Activated T-cell treated with anti-CD3 and anti-CD28 coated beads for 1 hour (primary cell): ENCODE measurements at places on chromosomes 5 and 9.

- no peak for DNase-seq
These were observed 71.4 kb downstream of the SERINC5 start for GRCh38 chr5:80184235-80185023.

DNA sequence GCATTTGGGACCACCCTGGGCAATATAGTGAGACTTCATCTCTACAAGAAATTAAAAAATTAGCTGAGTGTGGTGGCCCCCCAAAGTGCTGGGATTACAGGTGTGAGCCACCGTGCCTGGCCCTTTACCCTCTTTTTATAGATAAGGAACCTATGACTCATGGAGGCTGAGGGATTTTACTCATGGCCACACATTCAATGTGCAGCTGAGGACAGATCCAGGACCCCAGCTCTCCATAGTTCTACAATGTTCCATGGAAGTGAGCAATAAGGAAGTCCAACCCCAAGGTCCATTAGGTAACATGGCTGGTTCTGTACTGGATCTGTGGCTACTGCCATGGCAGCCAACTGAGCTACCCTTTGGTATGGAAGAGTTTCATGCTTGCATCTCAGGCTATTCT is 25.3 kb upstream of the PDZD2 start:
- DNase-seq = no peak

DNA sequence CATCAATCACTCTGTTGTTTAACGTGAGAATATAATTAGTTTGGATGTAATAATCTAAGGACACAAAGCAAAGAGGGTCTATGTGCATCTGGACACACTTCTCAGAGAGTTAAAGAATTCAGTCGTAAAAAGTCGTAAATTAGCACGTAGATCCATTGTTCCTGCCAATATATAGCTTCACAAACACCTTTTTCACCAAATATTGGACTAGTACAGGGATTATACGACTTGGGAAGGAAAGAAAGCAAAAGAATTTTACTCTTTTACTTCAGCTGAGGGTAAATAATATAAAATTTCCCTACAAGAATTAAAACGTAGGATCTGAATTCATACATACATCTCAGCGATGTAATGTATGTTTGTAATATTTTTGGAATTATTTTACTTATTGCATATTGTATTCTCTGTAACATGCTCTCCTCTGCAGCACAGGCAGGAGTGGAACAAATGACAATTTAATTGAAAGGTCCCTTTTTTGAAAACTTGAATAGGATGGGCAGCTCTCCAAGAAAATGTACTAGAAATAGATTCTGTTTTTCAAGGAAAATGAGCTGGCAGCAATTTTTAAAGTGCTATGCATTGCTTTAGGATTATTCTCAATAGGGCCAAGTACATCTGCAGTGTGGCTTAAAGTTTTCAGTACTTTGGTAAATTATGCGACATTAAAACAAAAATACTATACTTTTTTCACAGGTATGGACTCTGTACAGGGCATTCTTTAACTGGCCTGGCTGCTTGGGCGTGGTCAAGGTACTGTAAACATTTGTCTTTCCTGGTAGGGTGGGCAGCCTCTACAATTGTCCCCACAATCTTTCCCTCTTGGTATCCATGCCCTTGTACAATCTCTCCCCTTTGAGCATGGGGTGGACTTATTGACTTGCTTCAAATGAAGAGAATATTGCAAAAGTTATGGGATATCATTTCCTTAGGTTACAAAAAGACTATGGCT is 39.7 kb upstream of the HSD17B4 start:
- DNase-seq = no peak

GRCh38 chr9:135215571-135216161 is 128.2 kb downstream of the OLFM1 start:
- no peak for DNase-seq

DNA sequence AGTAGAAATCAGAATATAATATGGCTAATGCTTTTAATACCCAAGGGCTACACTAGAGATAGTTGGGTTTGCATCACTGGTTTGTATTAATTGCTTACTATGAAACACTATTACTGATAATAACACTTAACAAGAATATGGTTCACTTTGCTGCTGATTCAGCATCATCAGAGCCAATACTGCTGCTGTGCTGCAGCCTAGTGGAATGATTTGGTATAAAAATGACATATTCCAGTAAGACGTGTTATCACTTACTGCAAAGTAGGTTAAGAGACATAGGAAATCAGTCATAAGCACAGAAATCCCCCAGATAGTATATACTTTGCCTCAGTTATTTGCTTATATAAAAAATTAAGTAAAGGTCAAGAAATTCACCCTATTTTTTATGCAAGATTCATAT is 2.8 kb downstream of the CDH10 start:
- no peak for DNase-seq

DNA sequence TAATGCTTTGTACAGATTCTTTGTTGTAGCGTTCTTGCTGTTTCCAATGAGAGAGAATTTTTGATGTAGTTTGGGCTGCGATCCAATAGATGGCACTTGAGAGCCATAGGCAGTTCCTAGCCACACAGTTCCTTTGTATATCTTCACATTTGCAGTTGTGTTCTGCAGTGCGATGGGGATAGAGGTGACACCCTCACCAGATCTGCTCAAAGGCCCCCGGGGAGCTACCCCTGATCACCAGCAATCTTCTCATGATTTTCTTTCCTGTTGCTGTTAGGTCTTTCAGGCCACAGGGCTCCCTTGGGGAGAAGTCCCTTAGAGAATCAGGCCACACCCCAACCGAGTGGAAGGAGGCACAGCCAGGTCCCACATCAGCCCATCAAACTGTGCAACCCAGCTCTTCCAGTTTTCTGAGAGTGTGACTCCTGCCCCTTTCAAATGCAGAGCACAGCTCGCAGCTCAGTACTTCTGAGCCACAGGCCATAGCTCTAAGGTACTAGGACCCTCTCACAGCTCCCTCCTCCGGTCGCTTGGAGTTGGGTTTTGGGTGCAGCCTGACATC is 353.7 kb downstream of the SLCO4C1 start:
- no peak for DNase-seq

GRCh38 chr9:92300936-92301335 is 7.4 kb upstream of the IARS1 start:
- no peak for DNase-seq

GRCh38 chr9:76403352-76403751 is 9.1 kb upstream of the RFK start:
- no peak for DNase-seq

GRCh38 chr9:93895535-93895934 is 59.6 kb downstream of the BARX1 start:
- no peak for DNase-seq

GRCh38 chr5:111398013-111398412 is 114.3 kb downstream of the STARD4 start:
- DNase-seq = no peak

- DNase-seq = no peak
These were observed 282.4 kb upstream of the KLF9 start for GRCh38 chr9:70696694-70697335.

GRCh38 chr5:151218177-151218576 is 5.7 kb downstream of the CCDC69 start:
- no peak for DNase-seq

DNA sequence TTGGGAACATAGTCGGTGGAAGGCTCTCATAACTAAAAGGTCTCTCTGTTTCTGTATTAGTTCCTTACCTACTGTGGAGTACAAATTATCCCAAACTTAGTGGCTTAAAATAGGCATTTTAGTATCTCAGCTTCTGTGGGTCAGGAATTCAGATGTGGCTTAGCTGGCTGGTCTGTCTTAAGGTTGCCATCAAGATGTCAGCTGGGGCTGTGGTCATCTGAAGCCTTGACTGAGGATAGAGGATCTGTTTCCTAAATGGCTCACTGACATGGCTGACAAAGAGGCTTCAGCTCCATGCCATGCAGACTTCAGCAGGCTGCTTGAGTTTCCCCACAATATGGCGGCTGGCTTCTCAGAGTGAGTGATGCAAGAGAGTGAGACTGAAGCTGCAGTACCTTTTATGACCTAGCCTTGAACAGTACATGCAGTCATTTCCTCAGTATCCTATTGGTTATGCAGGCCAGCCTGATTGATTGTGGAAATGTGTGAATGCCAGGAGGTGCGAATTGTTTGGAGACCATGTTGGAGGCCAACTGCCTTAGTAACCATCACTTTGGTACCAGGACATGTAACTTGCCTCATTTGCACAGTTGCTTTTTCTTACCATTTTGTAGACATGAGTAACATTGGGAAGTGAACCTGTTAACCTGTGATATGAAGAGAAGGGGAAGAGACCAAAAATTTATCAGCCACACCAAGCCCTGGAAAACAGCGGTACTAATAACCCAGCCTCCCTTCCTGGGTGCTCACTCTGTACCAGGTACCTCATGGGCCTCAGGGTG is 152.8 kb upstream of the IER5L start:
- no peak for DNase-seq

GRCh38 chr5:83554133-83554532 is 82.6 kb downstream of the VCAN start:
- no peak for DNase-seq

DNA sequence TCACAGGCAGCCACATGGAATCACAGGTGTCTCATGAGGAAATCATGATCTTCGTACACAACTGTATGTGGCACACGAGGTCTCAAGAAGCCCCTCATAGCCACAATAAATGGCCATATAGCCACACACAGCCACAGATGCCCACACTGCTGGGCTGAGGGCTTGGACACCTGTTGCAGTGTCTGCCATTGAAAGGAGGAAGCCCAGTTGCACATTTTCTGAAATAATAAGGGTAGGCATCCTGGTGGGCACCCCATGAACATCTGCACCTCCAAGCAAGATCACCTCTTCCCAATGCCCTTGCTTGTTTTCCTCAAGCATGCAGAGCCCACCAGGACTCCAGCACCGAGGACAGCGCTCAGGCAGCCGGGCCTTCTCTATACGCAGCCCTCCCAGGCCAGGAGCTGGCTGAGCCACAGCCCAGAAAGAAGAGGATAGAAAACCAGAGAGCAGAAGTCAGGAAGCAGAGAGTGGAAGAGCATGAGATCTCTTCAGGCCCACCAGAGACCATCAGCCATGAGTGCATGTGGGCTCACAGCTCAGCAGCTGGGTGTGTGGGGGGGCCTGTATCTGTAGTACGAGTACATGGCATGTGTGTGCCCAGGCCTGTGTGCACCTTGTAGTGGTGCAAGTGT is 1.0 kb upstream of the ACSL6 start:
- no peak for DNase-seq
